ENCODE measurements at places on chromosomes 6 and 20.

GRCh38 chr6:21053612-21054011 lies 519.4 kb downstream of the CDKAL1 start:
- DNase-seq: no peak

GRCh38 chr20:5908981-5909380 lies 41.4 kb downstream of the TRMT6 start:
- no peak for DNase-seq

- no peak for DNase-seq
These were observed 1.8 kb downstream of the CTSA start for GRCh38 chr20:45892828-45893500.

DNA sequence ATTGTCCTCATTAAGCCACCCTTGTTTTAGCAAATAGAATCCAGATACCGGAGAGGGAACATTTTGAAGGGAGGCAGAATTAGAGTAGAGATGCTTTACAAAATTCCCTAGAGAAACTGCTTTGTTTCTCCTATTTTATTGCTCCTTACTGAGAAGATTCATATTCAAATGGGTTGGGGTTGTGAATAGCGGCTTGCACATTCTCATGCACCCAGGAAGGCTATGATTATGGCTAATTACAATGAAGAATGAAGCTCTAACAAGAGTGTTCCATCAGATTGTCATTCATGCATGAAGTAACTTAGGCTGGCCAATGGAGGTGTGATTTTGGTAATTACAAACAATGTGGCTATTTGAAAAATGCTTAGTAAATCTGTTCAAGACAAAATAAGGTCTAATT lies 129.6 kb downstream of the PACRG start:
- no peak for DNase-seq
